Activated CD4-positive, CD25-positive, alpha-beta regulatory T cell treated with anti-CD3 and anti-CD28 coated beads, Interleukin-2, amount 50 U/mL, for 72 hours (primary cell): ENCODE measurements at places on chromosomes 6 and 20.

DNA sequence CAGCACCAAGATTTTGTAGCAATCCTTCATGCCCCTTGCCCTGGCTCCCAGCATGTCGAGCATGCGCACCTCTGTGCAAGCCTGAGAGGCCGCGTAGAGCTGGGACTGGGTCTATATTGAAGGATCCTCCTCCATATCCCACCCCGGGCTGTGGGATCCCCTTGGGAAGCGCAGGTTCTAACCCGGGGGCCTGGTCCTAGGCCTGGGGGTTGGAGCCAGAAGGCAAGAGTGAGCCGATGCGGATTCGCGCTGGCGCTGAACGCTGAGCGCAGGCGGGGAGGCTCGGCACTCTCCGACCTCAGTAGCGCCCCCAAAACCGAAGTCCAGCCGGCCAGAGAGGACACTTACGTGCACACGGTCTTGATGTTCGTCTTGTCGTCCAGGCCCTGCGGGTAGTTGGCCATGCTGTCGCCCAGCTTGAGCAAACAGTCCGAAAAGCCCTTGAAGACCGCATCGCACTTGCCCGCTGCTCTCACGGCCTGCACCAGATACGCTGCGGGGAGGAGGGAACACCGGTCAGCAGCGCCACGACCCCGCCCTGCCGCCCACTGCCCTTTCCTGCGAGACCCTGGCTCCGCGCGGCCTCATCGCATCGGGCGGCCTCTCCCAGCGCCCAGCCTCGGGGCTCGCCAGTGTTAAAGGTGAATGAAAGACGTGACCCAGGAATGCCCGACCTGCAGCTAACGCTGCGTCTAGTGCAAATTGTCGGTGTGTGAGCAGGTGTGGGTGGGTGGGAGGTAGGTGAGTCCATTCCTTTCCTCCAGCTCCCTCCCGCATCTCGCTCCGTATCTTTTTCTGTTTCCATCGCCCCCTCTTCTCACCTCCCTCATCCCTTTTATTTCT lies 4.5 kb downstream of the NRN1 start:
- DNase-seq, result no peak

DNA sequence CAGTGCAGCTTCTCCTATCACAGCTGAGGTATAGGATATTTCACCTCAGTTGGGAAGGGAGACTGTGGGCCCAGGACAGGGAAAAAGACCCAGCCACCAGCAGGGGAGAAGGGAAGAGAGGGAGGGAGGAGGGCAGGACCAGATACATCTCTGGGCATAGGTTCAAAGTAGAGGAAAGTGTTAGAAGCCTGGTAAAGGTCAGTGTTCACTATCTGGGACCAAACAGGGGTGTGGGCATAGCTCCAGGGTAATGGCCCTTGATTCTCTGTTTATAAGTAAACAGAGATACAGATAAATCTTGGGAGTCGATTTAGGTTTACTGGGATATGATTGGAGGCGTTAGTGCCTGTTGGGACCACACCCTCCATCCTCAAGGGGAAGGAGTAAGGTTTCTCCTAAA lies 266.2 kb downstream of the LRFN2 start:
- DNase-seq, result no peak

DNA sequence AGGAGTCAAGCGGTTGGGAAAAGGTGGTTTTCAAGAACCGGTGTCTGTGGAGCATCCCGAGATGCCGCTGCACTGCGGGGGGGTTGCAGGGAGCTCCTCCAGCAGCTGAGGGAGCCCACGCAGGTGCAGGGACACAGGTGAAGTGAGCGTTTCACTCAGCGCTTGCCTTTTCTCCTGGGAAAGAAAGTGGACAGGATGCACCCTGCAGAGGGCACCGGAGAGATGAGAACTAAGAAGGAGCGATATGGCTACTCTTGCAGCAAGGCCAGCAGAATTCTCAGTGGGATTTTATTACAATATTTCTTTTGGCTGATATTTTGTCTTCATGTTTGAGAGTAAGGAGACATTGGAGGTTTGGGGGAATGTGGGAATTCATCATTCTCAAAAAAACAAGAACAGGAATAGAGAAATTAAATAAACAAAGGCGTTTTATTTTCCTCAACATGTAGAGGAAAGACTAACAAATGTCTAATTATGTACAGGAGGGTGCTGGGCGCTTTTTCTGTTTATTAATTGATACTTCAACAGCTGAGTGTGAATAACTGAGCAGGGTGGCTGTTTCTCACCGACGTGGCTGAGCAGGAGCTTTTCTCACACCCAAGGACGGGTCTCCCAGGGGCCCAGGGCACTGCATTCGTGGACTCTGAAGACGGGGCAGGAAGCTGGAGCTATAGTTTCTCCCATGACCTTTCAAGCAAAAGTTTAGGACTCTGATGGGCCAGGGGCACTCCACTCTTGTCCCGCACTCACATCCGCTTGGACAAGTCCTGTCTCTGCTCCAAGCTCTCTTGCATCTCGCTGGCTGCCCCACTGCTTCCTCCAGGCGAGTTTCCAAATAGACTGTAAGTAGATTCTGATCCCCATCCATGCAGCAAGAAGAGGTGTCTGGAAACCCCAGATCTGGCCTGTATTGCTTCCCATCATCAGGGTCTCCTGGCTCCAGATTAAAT lies 176.1 kb downstream of the SMOC2 start:
- no peak for DNase-seq

DNA sequence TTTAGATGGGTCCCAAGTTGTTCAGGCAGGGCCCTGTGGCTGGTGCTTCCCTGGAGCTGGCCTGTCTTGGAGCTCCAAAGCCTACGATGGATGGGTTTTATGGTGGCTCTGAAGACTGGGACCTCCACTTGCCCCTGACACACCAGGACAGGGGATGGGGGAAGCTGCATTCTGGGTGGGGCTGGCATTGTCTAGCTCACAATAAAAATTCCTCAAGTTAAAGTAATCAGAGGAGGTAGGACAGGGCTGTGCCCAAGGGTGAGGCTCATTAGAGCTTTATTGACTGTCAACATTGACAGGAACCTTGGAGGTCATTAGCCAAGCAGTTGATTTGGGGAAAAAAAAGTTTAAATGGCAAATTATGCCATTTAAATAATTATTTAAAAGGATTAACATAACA lies 35.7 kb downstream of the TFAP2C start:
- no peak for DNase-seq

DNA sequence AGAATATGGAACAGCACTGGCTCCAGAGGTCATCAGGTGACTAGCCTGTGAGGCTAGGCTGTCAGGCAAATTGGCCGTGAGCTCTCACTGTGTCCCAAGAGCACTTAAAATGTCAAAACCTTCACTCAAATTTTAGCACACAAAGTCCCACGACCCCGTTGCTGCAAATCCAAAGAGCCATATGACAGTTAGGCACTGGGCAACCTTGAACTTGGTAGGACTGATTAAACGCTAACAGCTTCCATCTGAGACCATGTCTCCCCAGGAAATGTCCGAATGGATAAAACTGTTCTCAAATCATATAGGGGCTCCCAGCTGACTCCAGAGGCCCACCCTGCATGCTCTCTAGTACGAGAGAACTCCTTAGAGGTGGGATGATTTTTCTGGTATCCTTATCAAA lies 196.6 kb downstream of the PHACTR1 start:
- DNase-seq, result no peak

- no peak for DNase-seq
Observed at GRCh38 chr6:148521586-148521985, 178.9 kb downstream of the SASH1 start.

DNA sequence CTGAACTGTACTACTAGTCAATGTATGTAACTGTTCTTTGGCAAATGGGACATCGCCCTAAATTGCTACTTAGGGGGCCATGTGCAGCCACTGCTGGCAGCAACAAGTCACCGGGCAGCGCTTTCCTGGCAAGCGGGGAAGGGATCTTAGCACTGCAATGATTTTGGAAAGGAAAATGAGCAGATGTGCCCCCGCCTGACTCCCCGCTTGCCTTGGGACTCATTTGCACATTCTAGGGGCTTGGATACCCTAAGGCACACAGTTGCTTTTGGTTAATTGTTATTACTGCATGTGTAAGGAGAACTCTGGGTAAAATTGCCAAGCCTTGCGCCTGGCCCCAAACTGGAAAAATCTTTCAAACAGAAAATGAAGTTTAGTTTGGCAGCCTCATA lies 32.2 kb downstream of the CD83 start:
- DNase-seq, result no peak

- DNase-seq, result no peak
Observed at GRCh38 chr6:120378582-120379220, 955.6 kb downstream of the TBC1D32 start.

DNA sequence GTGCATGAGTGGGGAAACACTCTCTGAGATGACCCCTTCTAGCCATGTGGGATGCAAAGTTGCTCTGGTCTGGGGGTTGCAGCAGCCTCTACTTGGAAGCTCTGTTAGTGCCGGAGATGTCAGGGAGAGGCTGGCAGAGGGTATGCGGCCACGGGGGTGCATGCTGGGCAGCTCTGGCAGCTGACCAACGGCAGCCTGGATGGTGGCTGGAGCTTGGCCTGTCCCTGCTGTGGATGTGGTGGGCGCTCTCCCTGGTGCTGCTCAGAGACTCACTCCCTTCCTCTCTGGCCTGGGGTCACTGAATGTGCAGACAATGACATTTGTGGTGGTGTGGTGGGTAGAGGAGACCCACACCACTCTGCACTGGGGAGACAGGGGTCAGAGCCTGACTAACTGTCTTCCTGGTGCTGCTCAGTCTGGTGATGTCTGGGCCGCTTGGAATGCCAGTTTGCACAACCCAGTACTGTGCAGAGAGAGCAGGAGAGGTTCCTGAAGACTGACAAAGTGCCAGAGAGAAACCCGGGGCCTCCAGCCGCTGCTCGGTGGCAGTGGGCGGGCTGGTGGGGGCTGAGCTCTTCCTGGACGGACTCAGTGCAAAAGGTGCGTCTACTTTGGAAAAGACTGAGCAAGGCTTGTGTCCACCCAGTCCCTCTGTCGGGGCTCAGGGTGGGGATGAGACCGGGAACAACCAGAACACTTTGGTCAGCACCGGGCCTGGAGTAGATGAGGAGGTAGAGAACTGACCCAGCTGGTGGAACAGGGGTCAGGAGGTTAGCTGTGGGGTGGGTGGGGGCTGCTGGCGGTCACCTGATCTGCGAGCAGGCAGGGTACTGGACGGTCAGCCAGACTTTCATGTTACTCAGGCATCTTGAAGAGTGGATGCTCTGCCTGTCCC lies 2.7 kb downstream of the MYT1 start:
- DNase-seq, result no peak

GRCh38 chr6:78947529-78947928 lies 80.2 kb downstream of the IRAK1BP1 start:
- no peak for DNase-seq

- no peak for DNase-seq
Observed at GRCh38 chr20:42690842-42691437, 498.8 kb downstream of the PTPRT start.

GRCh38 chr6:53982366-53983050 lies 128.7 kb upstream of the MLIP start:
- no peak for DNase-seq

DNA sequence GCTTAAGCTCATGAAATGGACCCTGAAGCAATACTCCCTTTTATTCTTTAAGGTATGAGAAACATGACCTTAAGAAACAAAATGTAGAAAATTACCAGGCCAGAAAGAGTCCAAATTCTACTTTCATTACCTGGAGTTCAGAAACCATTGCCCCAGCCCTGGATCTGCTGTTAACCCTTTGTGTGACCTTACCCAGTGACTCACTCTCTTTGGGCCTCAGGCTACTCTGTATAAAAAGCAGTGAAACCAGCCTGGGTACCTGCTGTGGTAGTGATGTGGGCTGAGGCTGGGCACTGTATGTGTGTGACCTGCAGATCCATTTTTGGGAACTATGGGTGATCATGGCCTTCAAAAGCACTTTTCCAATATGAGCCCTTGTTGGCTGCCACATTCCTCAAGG lies 47.2 kb downstream of the SLC9A8 start:
- no peak for DNase-seq

DNA sequence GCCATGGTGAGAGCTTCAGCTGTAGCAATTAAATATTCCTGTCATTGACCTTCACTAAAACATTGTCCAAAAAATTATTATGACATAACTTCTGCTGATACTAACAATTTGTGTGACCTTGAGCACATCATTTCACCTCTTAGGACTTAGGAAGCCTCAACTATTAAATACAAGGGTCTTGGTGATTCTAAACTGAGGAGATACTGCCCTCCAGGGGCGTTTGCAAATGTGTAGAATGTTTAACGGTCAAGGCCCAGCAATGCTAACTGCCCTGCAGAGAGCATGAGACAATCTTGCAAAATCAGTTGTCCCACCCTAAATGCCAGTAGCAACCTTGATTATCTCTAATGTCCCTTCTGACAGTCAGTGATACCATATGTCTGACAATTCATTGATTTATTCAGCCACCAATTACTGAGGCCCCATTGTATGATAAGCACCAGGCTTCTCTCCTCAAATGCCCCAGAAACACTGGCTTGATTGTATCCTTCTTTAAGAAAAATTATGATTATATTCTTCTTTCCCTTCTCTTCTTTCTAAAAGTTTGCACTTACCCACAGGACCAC lies 284.1 kb upstream of the PLN start:
- no peak for DNase-seq

DNA sequence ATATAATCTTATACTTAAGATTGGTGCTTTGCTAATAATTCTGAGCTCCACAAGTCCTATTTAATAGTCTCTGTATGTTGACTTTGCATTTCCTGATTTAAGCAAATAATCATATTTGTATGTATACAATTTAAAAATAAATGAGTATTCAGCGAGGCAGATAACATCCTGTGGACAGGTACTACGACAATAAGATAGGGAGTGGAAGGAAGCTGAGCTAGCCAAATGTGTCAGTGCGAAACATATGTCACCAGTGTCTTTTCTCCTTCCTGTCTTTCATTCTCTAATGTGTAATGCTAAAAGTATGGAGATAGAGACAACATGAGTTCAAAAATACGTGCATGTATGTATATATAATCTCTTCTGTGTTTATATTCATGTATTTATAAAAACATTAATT lies 359.6 kb upstream of the KCNQ5 start:
- DNase-seq, result no peak
